ENCODE measurements at places on chromosomes 2 and 18.

DNA sequence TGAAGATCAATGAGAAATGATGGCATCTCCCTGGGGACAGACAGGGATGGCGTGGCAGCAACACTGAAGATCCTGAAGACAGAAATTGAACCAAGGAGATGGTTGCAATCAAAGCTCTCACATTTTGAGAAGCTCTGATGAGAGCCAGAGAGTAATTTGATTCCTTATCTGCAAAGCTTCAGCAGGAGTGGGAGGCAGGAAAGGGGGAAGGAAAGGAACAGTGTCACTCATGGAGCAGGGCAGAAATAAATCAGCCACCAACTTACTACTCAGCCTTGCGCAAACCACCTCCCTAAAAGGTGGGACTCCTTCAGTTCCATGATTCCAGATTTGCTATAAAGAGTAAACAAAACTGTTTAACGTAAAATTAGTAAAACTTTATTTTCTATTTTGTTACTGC lies 119.2 kb downstream of the CACNB4 start:
- DNase-seq, result no peak

GRCh38 chr2:238986491-238987351 lies 138.8 kb downstream of the TWIST2 start:
- no peak for DNase-seq

DNA sequence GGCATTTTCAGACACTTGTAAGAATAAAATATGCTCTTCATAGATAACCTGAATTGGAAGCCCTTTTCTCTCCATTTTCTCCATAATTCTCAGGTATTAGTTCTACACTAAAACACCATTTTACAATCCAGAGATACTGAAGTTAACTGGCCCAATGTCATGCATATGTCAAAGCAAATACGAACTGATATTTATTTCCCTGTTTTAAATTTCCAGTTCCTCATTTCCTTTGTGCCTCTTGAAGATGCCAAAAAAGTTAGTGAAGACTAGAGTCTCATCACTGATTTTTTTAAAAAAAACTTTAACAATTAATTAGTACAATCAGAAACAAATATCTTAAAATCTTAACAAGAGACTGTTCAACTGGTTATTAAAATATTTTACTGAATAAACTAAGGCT lies 52.8 kb upstream of the ITGB6 start:
- DNase-seq, result no peak

GRCh38 chr2:36812196-36812595 lies 115.7 kb downstream of the VIT start:
- no peak for DNase-seq

DNA sequence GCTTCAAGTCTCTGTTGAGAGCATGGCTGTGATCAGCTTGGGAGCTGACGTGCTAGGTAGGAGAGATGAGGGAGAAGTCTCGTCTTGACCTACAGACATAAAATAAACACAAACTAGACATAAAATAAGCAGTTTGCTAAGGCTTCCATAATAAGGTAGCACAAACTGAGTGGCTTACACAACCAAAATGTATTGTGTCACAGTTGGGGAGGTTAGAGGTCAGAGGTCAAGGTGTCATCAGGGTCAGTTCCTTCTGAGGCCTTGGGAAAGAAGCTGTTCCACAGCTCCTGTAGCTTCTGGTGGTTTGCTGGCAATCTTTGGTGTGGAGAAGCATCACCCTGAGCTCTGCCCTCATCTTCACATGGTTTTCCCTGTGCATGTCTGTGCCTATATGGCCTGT lies 20.2 kb downstream of the DAW1 start:
- DNase-seq, result no peak

- DNase-seq, result no peak
Measured at GRCh38 chr2:46384457-46384815, 87.2 kb downstream of the EPAS1 start.

GRCh38 chr18:54813977-54814565 lies 14.2 kb upstream of the RAB27B start:
- no peak for DNase-seq

Data from eye (tissue), 1 donor.